ENCODE measurements at places on chromosomes 13 and 19. TPM values are rescaled to one million over a fixed set of nuclear protein-coding genes. Genes with fewer than 3 reads are reported as not detected.
A peak's percentile ranks its signal among the peaks of the same experiment; 100 is the strongest.

DNA sequence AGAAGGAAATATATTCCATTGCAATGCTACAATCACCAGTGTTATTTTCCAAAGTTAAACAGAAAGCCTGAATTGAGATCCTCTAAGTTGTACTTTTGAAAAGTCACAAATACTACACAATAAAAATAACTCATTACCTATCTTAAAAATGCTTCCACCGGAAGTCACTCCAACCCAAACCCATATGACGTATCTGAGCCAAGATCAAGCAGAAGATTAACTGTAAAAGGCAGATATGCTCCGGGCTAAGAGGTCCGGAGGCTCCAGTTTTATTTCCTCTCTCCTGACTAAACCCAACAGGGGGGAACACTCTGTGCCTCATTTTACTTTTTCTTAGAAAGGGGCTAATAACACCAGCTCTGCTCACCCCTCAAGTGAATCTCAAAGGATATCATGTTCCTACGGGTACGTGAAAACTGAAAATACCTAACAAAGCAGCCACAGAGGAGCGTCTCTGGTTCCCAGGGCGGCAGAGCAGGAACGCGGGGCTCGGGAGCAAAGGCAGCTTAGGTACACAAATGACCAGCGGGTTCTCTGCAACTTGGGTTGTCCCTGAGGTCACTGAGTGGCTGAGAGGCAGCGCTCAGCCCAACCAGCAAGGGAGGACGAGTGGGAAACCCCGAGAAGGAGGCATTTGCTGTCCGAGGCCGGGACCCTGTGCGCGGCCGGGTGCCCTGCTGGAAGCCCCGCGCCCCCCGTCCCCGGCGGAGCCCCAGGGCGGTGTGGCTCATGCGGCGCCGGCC, 750 bp downstream of the RAB20 start:
- no peak overlapping the region for H3K27ac ChIP-seq
- DNase-seq, result peak; percentile 5
- H3K4me3 ChIP-seq, result peak overlapping the region; percentile 83
- no peaks in the 10 kb centered on the region for H3K36me3 ChIP-seq
- H3K4me1 ChIP-seq, result peaks cover 9% of the 10 kb centered on the region
- peaks cover 68% of the 10 kb centered on the region for H3K27me3 ChIP-seq

DNA sequence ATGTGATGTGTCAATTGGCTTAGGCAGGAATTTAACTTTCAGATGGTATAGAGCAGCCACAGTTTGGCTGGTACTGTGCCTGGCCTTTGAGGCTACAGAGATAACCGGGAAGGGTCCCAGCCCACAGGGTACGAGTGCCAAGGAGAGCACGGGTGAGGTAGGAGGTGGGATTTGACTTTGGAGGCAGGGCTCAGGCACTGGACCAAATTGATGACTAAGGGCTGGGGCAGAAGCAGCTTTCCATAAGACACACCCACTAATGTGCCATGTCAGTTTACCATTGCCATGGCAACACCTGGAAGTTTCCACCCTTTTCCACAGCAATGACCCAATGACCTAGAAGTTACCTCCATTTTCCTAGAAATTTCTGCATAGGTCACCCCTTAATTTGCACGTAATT, 466.2 kb downstream of the TSHZ3 start:
- H3K36me3 ChIP-seq, result no peaks in the 10 kb centered on the region
- DNase-seq, result no peak
- H3K27me3 ChIP-seq, result no peaks in the 10 kb centered on the region
- no peak overlapping the region for H3K27ac ChIP-seq

GRCh38 chr19:44684892-44685863, 13.8 kb upstream of the CEACAM16 start:
- H3K27me3 ChIP-seq, result no peaks in the 10 kb centered on the region
- H3K36me3 ChIP-seq, result no peaks in the 10 kb centered on the region
- no peak overlapping the region for H3K4me3 ChIP-seq
- peak overlapping the region; percentile 78 for H3K27ac ChIP-seq
- peaks cover 5% of the 10 kb centered on the region for H3K4me1 ChIP-seq
- DNase-seq, result no peak

GRCh38 chr13:24355103-24355502, 45.7 kb downstream of the C1QTNF9 start:
- H3K36me3 ChIP-seq, result no peaks in the 10 kb centered on the region
- H3K4me1 ChIP-seq, result no peaks in the 10 kb centered on the region
- no peak for DNase-seq
- no peaks in the 10 kb centered on the region for H3K27me3 ChIP-seq
- H3K4me3 ChIP-seq, result no peak overlapping the region

DNA sequence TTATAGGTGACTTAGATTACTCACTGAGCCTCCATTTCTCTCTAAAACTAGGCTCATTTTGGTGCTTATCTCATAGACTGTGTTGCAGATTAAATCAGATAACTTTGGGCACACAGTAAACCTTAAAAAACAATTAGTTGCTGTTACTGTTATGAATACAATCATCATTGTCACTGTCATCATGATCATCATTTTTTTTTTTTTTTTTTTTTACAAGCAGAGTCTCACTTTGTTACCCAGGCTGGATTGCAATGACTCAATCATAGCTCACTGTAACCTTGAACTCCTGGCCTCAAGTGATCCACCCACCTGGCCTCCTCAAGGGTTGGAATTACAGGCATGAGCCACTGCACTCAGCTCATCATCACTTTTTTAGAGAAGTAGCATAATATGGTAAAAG, 60.0 kb downstream of the VWA8 start:
- H3K27me3 ChIP-seq, result no peaks in the 10 kb centered on the region
- H3K36me3 ChIP-seq, result peaks cover 16% of the 10 kb centered on the region
- no peak for DNase-seq
- H3K4me1 ChIP-seq, result no peaks in the 10 kb centered on the region
- H3K4me3 ChIP-seq, result no peak overlapping the region

DNA sequence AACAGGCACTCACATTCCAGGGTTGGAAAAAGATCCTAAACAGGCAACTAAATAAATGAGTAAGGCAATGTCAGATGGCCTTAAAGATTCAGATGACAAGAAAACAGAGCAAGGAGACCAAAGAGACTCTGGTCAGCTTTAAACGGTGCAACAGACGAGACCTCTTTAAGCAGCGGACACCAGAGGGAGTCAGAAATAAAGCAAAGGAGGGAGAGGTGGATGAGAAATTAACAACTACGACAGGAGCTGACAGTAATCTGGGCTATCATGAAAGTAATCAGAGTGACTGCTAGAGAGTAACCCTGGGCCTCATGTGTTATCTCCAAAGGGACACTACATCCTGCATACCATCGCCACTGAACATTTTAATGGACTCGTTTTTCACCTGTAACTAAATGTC, 1.1 kb downstream of the ZNF550 start:
- DNase-seq, result no peak
- peak overlapping the region; percentile 97 for H3K4me3 ChIP-seq
- peaks cover 23% of the 10 kb centered on the region for H3K4me1 ChIP-seq
- H3K27ac ChIP-seq, result no peak overlapping the region
- peaks cover 4% of the 10 kb centered on the region for H3K27me3 ChIP-seq
- peaks cover 53% of the 10 kb centered on the region for H3K36me3 ChIP-seq

Gene C5AR2
- not detected for total RNA-seq

Gene ZNF763
- total RNA-seq, result 4.5 TPM

Gene CD79A
- total RNA-seq, result 0.70 TPM

Gene MBD3L3
- not detected for total RNA-seq
